Germinal center (tissue), 1 donor: ENCODE measurements at places on chromosomes 5 and 9.

DNA sequence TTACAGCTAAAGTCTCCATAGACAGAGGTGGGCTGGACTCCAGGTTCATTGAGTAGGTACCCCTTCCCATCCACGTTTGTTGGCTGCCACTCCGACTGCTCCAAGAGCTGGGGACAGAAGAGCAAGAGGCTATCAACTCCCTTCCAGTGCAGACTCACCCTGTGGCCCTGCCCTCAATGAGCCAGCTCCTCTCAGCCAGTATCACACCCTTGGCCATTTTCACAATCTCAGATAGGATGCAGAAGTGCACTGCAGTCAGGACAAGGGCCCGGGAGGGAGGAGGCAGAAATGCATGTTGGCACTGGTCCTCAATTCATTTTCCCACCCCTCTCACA is 6.2 kb downstream of the IRF1 start:
- DNase-seq = no peak

GRCh38 chr5:102523541-102524175 is 24.9 kb upstream of the SLCO6A1 start:
- DNase-seq = no peak

- DNase-seq = no peak
These were observed 20.3 kb downstream of the FEM1C start for GRCh38 chr5:115524199-115524847.

GRCh38 chr5:90613918-90614504 is 55.4 kb downstream of the ADGRV1 start:
- no peak for DNase-seq

DNA sequence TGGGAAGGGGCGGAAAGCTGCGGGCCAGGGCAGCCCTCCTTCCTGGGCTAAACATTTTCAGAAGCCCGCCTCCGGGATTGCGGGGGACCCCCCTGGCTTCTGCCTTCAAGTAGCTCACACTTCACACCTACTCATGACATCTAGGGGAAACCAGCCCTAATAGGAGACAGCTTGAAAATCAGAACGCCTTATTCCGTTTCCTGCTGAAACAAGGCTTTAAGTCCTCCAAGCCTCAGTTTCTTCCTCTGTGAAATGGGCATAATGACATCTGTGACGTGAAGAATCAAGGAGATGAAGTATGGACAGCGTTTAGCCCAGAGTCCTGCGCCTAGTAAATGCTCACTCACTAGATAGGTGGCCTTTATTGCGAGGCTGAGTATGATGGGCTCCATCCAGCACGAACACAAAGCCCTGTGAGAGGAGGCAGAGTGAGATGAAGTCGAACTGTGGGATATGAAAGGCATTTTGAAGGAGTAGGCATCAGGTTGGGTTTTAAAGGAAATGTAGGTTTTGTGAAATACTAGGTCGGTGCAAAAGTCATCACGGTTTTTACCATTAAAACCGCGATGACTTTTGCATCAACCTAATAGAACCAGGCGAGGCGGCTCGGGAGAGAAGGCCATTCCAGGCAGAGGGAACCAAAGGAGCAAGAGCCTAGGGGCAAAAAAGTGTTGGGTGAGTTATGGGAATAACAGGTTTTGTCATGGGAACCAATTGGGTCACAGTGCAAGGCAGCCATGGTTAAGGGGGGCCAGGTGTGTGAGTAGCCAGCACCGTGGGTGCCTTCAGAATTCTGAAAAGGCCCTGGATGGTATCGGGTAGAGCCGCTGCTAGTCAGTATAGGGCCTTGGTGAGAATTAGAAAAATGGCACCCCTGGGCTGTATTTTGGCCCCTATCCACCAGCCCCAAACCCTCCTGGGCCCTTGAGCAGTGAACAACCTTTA is 1.0 kb upstream of the TSC1 start:
- DNase-seq = no peak

GRCh38 chr5:56575821-56576220 is 239.5 kb upstream of the MAP3K1 start:
- no peak for DNase-seq

GRCh38 chr9:21991072-21991959 is 2.9 kb downstream of the CDKN2A start:
- DNase-seq = no peak

DNA sequence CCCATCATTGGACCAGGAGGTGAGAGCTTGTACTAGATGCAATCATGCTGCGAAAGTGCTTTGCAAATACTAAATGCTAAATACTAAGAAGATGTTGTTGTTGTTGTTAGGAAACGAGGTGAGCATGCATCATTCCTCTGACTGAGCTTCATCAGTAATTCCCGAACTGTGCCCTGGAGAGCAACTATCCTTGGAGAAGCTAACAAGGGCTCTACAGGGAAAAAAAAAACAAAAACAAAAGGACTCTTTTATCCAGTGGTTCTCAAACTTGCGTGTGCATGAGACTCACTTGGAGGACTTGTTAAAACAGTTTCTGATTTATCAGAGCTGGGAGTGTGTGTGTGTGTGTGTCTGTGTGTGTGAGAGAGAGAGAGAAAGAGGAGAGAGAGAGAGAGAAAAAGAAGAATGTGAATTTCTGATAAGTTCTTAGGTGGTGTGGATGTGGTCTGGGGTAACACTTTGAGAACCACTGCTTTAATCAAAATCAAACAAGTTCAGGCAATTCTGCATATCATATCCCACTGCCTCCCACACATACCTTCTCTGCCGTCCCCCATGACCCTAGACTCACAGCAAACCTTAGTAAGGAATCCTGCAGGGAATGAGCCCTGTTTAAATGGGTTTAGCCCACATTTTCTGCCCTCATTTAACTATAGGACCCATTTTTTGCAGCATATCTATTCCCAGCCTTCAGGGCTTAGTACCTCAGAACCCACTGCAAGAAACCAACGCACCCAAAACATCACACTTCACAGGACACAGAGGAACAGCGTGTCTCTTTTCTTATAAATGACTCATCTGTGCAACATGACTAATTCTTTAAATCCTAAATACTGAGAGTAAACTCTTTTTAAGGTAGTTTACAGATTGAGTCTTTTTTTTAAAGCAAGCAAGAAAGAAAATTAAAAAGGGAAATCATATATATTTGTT is 48.9 kb downstream of the PDE6A start:
- no peak for DNase-seq

- DNase-seq = no peak
These were observed 77.7 kb upstream of the FAM169A start for GRCh38 chr5:74943905-74944304.

- DNase-seq = no peak
These were observed 137.2 kb downstream of the ATG10 start for GRCh38 chr5:82109013-82109412.

GRCh38 chr5:168151041-168151440 is 140.4 kb upstream of the WWC1 start:
- no peak for DNase-seq

GRCh38 chr9:69546265-69546664 is 125.9 kb downstream of the APBA1 start:
- no peak for DNase-seq

DNA sequence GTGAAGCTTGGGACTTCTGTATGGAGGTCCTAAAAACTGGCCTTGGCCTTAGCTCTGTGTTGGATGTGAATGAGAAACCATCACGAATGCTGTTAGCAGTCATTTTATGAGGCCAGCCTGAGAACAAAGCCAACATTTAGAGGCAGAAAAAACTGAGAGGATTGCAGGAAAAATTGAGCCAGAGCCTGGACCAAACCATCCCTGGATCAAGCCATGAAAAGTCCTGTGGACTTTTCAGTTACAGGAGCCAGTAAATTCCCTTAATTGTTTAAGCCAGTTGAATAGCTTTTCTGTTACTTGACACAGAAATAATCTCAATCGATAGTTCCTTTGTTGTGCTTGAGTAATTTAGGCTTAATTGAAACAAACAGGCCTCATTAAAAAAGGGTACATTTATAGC is 42.6 kb upstream of the SPATA31D4 start:
- DNase-seq = no peak

DNA sequence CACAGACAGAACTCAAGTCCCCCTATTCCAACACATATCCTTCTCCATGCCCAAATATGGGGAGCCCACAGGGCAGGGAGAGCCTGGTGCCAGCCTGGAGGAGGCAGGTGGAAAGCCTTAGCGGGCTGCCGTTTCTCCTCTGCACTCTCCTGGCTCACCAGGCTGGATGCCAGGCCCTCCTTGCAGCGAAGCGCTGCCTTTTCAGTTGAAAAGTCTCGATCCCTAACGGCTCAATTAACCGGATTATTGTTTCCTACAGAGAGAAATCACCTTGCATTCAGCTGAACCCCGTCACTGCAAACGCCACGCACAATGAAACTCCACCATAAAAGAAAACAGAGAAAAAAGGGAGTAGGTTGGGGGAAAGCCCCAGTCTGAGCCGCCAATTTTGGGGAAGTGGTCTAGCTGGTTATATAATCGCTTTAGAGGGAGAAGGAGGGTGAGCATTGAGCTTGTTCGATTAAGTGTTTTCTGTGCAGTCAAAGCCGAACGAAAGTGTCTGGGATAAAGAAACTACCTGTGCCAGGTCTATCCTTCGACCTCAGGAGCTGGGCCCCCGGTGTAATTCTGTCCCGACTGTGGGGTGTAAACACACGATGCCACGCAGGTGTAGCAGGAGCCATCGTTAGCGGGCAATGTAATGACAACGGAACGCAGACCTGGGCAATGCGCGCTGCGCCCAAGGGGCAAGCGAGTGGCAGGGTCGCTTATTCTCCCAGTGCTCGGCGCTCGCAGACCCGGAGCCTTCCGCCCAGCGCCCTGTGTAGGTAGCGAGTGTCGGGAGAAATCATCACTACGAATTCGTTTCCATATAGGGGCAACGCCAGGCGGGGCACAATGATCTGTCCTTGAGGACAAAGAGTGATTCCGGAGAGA is 3.8 kb downstream of the BARHL1 start:
- no peak for DNase-seq

- DNase-seq = no peak
These were observed 375.1 kb downstream of the SPATA31D1 start for GRCh38 chr9:82363682-82364081.

GRCh38 chr5:181215997-181216989 is 6.8 kb upstream of the TRIM41 start:
- DNase-seq = no peak

GRCh38 chr9:2610985-2611384 is 10.6 kb upstream of the VLDLR start:
- DNase-seq = no peak

GRCh38 chr5:95080441-95080840 is 204.5 kb downstream of the MCTP1 start:
- DNase-seq = no peak

GRCh38 chr9:93099551-93100275 is 3.7 kb downstream of the CARD19 start:
- DNase-seq = no peak

- DNase-seq = no peak
These were observed 137.9 kb downstream of the SEC61B start for GRCh38 chr9:99360026-99360425.

DNA sequence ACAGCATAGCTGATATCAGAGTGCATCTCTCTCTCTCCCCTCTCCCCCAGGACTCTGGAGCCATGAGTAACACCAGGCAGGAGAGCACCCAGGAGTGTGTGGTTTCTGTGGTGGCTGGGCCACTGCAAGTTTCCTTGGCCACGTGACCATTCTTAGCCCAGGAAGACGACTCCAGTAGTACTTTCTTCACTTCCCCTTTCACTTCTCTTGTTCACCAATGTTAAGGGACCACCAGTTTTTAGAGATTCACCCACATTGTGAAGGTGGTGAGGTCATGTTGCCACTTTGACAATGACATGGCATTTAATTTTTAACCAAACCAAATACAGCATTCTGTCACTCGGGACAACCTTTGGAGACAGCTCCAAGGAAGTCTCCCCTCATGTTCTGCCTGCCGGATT is 17.9 kb upstream of the DAPK1 start:
- peak; percentile 19 for DNase-seq

DNA sequence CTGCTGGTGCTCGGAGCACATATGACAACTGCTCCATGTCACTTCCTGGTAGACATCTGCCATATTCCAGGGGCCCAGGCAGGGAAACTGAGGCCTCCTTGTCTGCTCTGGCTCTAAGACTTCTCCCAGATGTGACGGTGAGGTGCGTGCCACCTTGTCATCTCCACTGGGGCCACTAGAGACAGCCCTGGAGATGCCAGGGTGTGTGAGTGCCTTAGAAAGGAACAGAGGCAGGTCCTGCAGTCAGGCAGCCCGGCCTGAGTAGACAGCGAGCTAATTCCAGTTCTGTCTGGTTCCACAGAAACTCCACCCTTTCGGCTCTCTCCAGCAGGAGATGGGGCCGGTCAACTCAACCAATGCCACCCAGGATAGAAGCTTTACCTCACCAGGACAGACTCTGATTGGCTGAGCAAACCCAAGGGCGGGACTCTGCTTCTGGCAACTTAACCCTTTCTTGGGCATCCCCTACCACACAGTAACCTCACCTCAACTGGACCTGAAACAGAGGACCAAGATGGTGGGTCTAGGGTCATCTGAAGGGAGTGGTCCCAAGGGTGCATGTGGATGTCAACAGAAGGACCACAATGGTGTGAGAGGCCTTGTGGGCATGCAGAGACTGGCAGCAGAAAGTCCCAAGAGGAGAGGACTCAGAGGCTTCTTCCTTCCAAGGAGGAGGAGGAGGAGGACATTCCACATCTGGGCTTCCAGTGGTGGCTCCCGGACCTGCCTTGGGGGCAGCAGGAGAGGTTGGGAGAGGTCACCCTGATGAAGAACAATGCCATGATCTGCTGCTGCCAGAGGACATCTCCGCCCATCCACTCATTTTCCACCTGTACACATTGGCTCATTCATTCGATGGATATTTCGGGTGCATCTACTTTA is 77.7 kb downstream of the RGS3 start:
- DNase-seq = no peak

DNA sequence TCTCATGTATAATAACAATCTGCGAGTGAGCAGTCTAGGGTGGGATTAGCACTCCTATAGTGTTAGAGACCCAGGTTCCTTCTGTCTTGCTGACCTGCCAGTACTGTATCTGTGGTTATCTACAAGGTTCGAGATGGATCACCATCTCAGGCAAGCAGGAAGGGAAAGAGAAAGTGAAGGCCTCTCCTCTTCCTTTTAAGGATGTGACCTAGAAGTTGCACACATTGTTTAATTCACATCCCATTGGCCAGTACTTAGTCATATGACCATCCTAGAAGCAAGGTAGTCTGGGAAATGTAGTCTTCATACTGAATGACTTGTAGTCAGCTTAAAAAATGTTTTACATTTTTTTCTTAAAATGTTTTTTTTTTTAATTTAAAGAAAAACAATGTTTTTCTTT is 168.6 kb downstream of the CARTPT start:
- DNase-seq = peak; percentile 53

GRCh38 chr5:165209101-165209727 is 1703.8 kb downstream of the MAT2B start:
- DNase-seq = no peak

DNA sequence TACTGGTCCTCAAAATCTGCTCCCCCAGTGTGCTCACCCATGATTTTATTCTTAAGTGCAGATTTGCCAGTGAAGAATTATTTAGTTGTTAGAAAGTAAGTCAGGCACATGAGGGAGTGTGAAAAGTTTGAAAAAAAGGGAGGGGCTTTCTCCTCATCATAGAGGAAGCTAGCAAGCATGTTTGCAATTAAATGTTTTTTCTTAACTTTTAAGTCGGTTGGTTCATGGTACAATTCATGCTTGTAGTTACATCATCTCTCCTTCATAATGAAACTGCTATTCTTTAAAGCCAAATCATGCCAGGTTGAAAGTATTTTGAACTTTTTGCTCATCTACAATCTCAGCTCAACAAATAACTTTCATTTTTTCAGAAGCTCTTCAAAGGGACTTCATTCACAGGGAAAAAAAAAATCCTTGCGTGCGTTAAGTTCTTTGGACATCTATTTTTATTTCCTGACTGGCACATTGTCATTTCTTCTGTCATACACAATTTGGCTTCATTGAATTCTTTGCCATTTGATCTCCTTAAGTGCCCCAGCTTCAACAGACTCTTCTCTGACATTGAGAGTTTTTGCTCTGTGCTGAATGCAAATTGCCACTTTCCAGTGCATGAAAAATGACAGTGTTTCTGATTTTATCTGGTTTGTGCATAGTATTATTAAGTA is 456.9 kb downstream of the TMEM232 start:
- no peak for DNase-seq
